ENCODE measurements at places on chromosomes 2 and 18.
A peak's percentile ranks its signal among the peaks of the same experiment; 100 is the strongest.

DNA sequence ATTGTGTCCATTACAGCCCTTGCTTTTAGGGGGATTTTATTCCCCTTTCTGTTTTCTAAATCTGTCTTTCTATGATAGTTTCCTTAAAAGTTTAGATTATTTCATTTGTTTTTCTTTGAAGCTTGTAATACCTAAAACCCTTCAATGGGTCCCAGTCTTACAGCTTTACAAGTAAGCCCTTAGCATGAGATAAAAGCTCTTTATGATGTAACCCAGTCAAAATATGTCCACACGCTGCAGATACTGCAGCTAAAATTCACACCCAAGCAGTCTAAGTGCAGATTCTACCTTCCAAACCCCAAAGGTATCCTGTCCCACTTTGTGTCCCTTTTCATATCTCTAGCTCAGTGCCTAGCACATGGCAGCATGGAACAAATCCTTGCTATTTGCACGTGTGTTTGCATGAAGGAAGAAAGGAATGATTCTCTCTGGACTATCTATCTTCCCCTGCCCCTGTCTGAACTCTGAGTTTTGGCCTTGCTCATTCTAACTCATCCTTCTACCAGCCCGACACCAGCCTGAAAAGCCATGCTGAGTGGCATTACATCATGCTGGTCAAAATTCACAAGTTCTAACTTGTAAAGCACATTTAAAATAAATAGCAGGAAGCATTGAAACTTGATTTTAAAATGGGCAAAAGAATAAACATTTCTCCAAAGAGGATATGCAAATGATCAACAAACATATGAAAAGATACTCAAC is 623.2 kb downstream of the IRS1 start:
- DNase-seq, result no peak

DNA sequence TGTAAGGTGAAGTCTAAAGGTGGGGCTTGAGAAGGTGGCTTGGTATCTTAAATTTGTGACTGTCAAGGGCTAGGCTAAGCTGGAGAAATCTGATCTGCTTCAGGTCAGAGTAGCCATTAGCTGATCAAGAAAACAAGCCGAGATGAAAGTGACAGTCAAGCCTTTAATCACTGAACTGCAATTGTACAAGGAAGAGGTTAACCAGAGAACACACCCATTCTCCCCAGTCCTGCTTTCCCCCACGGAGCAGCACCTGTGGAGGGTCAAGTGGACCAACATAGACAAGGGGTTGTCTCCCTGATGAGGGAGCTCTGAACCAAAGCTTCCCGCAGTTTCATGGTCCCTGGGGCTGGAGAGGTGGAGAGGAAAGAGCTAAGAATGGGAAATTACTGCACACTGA is 901.2 kb downstream of the DCC start:
- no peak for DNase-seq

- peak; percentile 63 for DNase-seq
Measured at GRCh38 chr2:120798567-120799247, 63.0 kb downstream of the GLI2 start.

DNA sequence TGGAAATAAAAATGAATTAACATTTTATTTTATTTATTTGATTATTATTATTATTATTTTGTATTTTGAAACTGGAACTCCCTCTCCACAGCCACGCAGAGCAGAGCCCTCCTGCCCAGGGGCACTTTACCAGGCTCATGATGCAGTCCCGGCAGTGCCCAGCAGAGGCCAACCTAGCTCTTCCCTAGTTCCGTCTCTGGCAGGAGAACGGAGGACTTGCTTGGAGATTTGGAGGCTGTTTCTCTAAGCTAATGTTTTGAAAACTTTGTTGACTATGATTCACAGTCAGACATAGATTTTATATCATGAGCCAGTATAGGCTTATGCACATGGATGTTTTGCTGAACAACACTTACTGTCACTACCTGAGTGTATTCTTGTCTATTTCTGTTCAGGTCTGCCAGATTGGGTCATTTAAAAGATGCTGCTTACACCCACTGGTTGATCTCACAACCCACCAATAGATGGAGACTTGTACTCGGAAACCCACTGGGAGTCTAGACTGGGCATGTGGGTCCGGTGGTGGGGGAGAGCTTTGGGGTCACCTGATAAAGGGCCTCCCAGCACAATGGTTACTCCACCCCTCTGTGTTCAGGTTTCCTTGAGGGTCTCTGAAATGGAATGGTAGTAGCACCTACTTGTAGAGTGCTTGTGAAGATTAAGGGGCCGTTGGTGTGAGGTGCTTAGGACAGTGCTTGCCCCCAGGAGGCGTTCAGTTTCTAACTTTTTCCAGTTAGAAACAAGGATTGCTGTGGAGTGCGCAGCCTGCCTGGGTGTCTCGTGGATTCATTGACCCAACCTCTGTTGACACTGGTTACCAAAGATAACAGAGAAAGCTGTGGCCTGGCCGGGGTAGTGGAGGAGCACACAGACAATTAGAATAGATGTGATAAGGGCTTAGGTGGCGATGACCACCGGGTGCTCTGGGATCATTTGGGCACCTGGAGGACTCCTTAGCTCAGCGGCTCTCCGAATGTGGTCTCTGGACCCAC is 177.3 kb downstream of the HAUS1 start:
- DNase-seq, result peak; percentile 89

GRCh38 chr18:10100196-10100595 is 186.4 kb downstream of the VAPA start:
- no peak for DNase-seq

- DNase-seq, result peak; percentile 37
Measured at GRCh38 chr18:36786686-36787085, 42.1 kb downstream of the TPGS2 start.

GRCh38 chr2:68746408-68746807 is 11.8 kb downstream of the ARHGAP25 start:
- no peak for DNase-seq

- DNase-seq, result no peak
Measured at GRCh38 chr18:37464257-37464656, 101.3 kb downstream of the CELF4 start.

DNA sequence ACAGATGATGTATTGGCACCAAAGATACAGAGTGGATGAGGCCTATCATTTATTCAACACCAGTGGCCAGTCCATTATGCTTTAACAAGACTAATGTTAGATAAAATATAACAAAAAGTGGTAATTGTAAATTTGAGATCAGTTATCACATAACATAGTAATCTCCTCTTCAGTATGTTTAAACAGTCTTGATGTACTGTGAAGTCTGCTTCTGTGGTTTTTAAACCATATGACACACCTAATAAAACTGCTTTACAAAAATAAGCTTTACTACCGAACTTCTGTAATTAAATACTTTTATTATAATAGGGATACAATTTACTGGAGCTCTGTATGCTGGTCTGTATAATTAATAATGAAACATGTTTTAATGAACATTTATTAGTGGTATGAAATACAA is 2156.1 kb upstream of the CELF4 start:
- DNase-seq, result no peak

- no peak for DNase-seq
Measured at GRCh38 chr2:213202011-213202410, 50.6 kb upstream of the IKZF2 start.

- no peak for DNase-seq
Measured at GRCh38 chr2:241459520-241459919, 48.9 kb downstream of the STK25 start.
